ENCODE measurements at places on chromosomes 11 and 22. TPM values are rescaled to one million over a fixed set of nuclear protein-coding genes. Genes with fewer than 3 reads are reported as not detected.

CLTCL1 gene
- total RNA-seq: 4.3 TPM

CRYBB3 gene
- 0.72 TPM for total RNA-seq

IGSF22 gene
- total RNA-seq: 1.2 TPM

USH1C gene
- total RNA-seq: not detected

TRMU gene
- total RNA-seq: 34.9 TPM

OTOG gene
- total RNA-seq: not detected

DEFB131B gene
- total RNA-seq: not detected

UPB1 gene
- 1.5 TPM for total RNA-seq

- peak; percentile 60 for DNase-seq
These were observed 109.8 kb downstream of the KCNQ1 start for GRCh38 chr11:2554338-2555207.

GRCh38 chr11:126319374-126319740 lies 15.5 kb downstream of the DCPS start:
- no peak for DNase-seq

DNA sequence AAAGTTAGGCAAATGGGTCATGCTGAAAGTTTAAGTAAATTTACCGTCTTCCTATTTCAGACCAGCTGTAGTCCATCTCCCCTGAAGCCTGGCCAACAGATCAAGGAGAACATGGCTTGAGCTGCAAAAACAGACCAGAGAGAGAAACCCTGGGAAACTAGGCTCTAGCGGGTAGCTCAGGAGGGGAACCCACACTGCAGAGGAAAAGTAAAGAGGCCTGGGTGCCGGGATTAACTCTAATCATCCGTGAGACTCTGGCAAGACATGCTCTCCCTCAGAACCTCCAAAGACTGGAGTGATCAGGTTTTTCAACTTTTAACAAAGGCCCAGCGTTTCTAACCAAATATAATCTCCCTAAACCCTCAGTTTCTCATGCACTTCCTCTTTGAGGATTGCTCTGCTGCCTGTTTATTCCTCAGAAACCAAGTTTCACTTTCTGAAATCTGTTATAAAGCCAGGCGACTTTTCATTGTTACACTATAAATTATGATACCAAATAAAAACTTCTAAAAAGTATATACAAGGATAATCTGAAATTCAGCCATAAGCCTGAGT lies 67.5 kb downstream of the GAB2 start:
- no peak for DNase-seq

Measured in upper lobe of right lung (tissue), 1 donor.